ENCODE measurements at places on chromosomes 6 and 20.

GRCh38 chr6:53983301-53983700 lies 127.9 kb upstream of the MLIP start:
- no peak for DNase-seq

DNA sequence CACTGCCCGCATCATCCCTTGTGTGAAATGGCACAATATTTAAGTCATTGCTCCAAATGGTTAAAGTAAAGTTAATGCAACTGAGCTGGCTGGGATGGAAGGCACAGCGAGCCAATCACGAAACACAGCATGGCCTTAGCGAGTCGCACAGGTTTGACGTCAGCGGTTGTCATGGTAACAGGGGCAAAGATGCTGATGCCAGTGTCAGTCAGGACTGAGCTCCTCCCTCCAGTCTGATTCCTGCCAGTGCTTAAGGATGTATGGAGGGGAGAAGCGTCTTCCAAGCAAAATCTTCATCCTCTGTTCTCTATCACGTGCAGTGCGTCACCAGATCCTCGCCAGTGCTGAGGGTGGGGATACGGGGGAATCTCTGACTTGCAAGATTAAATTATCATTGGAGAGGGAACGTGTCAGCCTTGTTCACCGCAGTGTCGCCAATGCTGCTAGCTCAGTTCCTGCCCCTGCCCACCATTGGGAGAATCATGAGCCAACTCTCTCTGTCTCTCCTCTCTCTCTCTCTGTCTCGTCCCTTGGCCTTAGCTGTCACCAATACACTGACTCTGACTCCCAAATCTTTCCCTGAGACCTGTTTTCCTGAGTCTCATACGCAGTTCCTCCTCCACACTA lies 24.5 kb downstream of the TSPYL4 start:
- peak; percentile 97 for DNase-seq

DNA sequence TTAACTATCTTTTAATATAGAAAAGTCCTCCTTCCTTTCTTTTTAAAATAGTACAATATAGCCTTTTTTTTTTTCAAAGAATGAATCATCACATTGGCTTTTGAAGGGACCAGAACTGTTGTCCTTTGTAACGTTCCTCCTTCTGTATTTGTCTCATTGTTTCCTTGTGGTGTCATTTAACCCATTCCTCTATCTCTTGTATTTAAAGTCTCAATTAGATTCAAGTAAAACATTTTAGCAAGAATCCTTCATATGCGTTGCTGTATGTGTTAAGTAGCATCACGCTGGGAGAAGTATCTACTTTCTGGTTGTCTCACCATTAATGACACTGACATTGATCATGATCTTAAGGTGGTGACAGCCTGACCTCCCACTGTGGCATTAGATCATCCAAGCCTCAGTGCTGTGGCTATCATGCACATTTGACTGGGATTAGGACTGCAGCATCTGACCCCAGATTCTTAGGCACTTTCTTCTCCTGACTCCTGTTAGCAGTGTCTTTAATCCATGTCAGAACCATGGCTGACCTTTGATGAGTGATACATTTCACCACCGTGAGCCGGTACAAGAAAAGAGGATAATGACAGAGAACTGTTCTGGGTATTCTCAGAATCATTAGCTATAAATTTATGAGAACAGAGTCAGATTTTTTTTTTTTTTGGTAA lies 67.5 kb upstream of the TFB1M start:
- no peak for DNase-seq

GRCh38 chr20:38547288-38548085 lies 33.5 kb upstream of the ADIG start:
- DNase-seq = no peak

DNA sequence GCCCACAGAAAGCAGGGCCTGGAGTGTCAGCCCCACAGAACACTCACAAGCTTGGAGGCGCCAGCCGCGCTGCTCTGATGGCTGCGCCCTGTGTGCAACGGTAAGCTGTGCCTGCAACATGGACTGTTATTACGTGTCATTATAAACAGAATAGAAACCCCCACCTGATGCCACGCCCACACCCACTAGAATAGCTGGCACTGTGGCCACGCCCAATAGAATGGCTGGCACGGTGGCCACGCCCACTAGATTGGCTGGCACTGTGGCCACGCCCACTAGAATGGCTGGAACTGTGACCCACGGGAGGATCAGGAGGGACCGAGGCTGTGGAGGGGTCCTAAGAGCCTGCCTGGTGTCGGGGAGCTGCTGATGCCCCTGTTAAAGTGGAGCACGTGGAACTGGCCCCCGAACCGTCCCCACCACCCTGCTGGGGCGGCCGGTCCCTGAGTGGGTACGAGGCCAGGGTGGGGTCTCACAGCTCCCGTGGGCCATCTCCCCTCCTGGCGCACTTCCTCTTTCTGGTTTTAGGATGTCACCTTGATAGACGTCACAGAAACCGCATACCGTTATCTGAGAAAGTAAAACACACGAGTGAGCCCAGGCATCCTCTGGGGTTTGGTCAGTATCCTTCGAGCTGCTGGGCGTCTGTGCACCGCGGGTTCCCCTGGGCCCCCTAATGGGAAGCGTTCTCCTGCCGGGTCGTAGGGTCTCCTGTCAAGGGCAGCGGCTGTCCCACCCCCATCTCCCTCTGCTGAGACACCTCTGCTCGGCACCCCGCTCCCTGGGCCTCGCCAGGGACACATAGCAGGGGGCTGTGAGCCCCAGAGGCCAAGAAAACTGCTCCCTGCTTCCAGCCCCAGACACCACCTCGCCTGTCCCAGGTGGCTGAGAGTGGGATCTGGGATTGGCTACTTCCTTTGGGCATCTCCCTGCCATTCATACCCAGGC lies 25.4 kb downstream of the SLC17A9 start:
- DNase-seq = no peak

DNA sequence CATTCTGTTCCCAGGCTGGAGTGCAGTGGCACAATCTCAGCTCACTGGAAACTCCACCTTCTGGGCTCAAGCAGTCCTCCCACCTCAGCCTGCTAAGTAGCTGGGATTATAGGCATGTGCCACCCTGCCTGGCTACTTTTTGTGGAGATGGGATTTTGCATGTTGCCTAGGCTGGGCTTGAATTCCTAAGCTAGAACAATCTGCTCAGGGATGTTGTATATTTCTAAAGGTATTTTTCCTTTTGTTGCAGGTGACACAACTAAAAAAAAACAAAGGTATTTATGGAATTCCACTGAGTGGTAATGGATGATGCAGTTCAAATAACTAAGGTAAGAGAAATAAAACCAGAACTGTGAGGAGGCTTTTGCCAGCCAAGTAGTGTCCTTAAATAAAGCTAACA lies 49.7 kb downstream of the PTPRA start:
- DNase-seq = no peak

- peak; percentile 53 for DNase-seq
These were observed 32.4 kb downstream of the CPXM1 start for GRCh38 chr20:2767768-2768631.

DNA sequence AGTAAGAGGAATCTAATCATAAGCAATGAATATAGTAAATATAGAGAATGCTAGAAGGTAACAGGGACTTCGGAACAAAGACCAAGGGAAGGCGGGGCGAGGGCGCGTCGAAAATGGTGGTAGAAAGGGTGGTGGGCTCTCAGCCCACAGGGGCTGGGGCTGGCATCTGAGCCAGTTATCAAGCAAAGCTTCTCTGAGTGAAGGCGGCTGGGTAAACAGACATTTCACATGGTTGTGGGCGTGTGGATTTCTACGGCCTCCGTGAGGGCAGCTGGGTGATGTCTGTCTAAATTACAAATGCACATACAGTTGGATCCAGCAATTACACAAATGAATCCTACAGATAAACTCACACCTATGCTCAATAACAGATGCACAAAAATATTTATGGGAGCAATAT lies 56.6 kb downstream of the TOX2 start:
- DNase-seq = no peak

DNA sequence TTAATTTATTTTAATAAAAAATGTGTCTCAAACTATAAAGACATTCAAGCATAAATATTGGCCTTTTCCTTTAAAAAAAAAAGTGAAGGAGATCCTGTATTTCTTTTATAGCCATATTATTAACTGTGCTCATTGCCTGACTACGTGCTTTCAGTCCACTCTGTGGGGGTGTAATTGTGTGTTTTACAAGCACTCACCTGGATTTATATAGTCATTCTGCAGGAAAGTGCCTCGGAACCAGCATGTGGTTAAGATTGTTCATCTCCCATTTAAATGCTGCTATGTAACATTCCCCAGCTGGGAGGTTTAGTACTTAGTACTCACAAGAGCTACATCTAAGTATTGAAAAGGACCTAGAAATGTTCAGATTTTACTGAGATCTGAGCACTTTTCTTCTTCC lies 47.9 kb upstream of the SLC22A16 start:
- DNase-seq = no peak

GRCh38 chr6:72876256-72876655 lies 254.4 kb downstream of the KCNQ5 start:
- no peak for DNase-seq

- no peak for DNase-seq
These were observed 48.3 kb downstream of the OGFRL1 start for GRCh38 chr6:71336901-71337300.

DNA sequence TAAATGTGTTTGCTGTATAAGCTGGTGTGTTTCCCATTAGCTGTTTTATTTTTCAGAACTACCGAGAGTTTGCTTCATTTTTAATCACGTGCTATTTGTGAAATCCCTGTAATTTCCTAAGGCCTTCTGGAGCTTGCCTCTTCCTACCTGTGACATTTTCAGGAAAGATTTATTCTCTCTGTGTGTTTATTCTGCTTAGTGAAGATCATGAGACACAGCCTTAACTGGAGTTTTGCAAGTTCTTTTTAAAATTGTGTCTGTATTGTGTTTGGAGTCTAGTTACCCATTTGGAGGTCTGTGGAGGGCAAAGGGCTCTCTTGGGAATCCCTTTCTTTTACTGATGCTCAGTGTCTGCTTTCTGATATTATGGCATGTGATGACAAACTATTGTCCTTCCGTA lies 359.1 kb upstream of the FLRT3 start:
- no peak for DNase-seq

Data from fibroblast of pulmonary artery (primary cell).